ENCODE measurements at places on chromosomes 3 and 15. TPM values are rescaled to one million over a fixed set of nuclear protein-coding genes. Genes with fewer than 3 reads are reported as not detected.

Gene EPB42
- not detected for total RNA-seq

Gene COPG1
- 118 TPM for total RNA-seq

Gene SLITRK3
- total RNA-seq: not detected

Gene WDR49
- 0.29 TPM for total RNA-seq

Gene ADAMTS9
- not detected for total RNA-seq

Gene CLRN1
- not detected for total RNA-seq

Gene GSK3B
- 29.0 TPM for total RNA-seq

Gene SLC35G2
- total RNA-seq: 3.0 TPM

Gene GOLGA6L9
- 3.8 TPM for total RNA-seq

Gene SCN11A
- not detected for total RNA-seq

Gene CCDC80
- not detected for total RNA-seq

Gene PLA1A
- total RNA-seq: not detected

Gene BFSP2
- 1.1 TPM for total RNA-seq

Gene GP9
- not detected for total RNA-seq

Gene NRROS
- total RNA-seq: 26.5 TPM

Gene LXN
- total RNA-seq: 7.8 TPM

Gene KIF23
- total RNA-seq: 47.0 TPM

Gene TOP2B
- total RNA-seq: 165 TPM

Gene CAMK1
- total RNA-seq: 45.7 TPM

Gene LSMEM2
- not detected for total RNA-seq

Gene SYNM
- 0.69 TPM for total RNA-seq

Gene CLEC3B
- total RNA-seq: not detected

Gene GOLGA6L7
- not detected for total RNA-seq

Gene PP2D1
- total RNA-seq: not detected

Gene CHRM5
- not detected for total RNA-seq

Gene SLC22A14
- not detected for total RNA-seq

Gene UBAP1L
- total RNA-seq: 2.9 TPM
